Suprapubic skin (tissue), 4 donors: ENCODE measurements at places on chromosomes 6 and 20. TPM values are rescaled to one million over a fixed set of nuclear protein-coding genes. Genes with fewer than 3 reads are reported as not detected.

DNA sequence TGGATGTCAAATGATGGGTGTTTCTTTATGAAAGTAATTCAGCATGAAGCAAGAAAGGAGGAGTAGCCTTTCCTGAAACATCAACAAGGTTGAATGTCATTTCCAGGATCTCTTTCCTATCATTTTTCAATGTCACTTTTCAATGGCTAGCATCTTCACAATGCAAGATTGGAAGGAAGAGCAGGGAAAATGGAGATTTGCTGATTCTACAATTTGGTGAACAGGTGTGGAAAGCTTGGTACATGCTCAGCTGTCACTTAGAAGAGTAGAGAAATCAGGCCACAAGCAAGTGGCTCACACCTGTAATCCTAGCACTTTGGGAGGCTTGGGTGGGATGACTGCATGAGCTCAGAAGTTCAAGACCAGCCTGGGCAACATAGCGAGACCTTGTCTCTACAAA is 112.7 kb upstream of the FERMT1 start:
- DNase-seq, result no peak
- H3K27ac ChIP-seq, result no peak overlapping the region
- H3K4me3 ChIP-seq, result no peak overlapping the region
- no peaks in the 10 kb centered on the region for H3K27me3 ChIP-seq
- no peaks in the 10 kb centered on the region for H3K36me3 ChIP-seq
- H3K4me1 ChIP-seq, result no peaks in the 10 kb centered on the region

DNA sequence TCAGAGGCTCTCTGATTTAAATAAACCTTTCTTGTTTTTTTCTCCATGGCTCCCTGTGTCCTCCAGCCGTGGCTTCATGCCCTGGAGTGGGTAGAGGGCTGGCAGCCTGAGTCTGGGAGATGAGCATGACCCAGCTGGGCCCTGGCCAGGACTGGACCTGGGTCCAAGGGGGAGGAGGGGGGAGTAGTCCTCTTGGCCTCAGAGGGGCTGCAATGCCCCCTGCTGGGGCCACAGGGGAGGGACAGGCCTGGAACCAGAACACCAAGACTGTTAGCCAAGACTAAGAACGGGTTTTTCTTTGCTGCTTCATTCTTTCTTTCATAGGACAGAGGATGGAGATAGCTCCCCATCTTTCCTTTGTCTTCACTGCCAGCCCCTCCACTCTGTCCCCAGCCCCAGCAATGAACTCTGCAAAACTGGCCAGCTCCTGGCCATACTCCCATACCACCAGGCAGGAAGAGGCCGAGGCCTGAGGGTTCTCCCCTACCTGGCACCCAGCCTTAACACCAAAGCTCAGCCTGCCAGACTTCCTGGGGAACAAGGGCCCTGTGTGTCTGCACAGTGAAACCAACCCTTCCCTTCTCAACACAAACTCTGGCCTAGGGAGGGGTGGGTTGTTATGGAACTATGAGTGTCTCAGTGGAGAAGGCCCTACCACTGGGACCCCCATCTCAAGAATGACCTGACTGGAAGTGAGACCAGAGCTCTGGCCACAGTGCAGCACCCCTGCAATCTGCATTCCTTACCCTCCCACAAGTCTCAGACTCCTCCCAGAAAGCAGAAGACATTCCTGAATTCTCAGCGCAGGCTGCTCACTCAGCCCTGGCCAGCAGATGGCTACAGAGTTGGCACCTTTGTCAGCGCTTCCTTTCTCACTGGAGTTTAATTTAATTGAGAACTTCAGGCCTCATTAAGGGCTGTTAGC is 11.0 kb downstream of the SLC29A1 start:
- H3K27ac ChIP-seq, result peak overlapping the region; percentile 61
- H3K27me3 ChIP-seq, result no peaks in the 10 kb centered on the region
- H3K4me3 ChIP-seq, result no peak overlapping the region
- peaks cover 54% of the 10 kb centered on the region for H3K4me1 ChIP-seq

The SAMD3 gene
- not detected for total RNA-seq

GRCh38 chr6:45433533-45434380 is 56.0 kb upstream of the SUPT3H start:
- no peaks in the 10 kb centered on the region for H3K36me3 ChIP-seq
- DNase-seq, result no peak
- no peaks in the 10 kb centered on the region for H3K27me3 ChIP-seq

GRCh38 chr20:15239542-15240206 is 902.3 kb upstream of the FLRT3 start:
- no peak overlapping the region for H3K4me3 ChIP-seq
- DNase-seq, result no peak
- no peaks in the 10 kb centered on the region for H3K27me3 ChIP-seq
- no peaks in the 10 kb centered on the region for H3K4me1 ChIP-seq
- no peak overlapping the region for H3K27ac ChIP-seq

GRCh38 chr6:85685713-85686112 is 43.0 kb upstream of the SYNCRIP start:
- no peak overlapping the region for H3K27ac ChIP-seq
- H3K36me3 ChIP-seq, result no peaks in the 10 kb centered on the region
- H3K4me3 ChIP-seq, result no peak overlapping the region
- H3K27me3 ChIP-seq, result no peaks in the 10 kb centered on the region

GRCh38 chr6:38404900-38405556 is 234.7 kb downstream of the BTBD9 start:
- no peaks in the 10 kb centered on the region for H3K36me3 ChIP-seq
- H3K4me3 ChIP-seq, result no peak overlapping the region
- no peak for DNase-seq
- no peaks in the 10 kb centered on the region for H3K27me3 ChIP-seq
- H3K4me1 ChIP-seq, result peaks cover 40% of the 10 kb centered on the region
- no peak overlapping the region for H3K27ac ChIP-seq

The ERVFRD-1 gene
- total RNA-seq, result not detected

The CPXM1 gene
- total RNA-seq, result 2.0 TPM

GRCh38 chr6:89346433-89346832 is 6.1 kb downstream of the UBE2J1 start:
- no peak for DNase-seq
- H3K4me1 ChIP-seq, result peaks cover 20% of the 10 kb centered on the region
- H3K36me3 ChIP-seq, result peaks cover 8% of the 10 kb centered on the region
- no peaks in the 10 kb centered on the region for H3K27me3 ChIP-seq
- H3K27ac ChIP-seq, result no peak overlapping the region

DNA sequence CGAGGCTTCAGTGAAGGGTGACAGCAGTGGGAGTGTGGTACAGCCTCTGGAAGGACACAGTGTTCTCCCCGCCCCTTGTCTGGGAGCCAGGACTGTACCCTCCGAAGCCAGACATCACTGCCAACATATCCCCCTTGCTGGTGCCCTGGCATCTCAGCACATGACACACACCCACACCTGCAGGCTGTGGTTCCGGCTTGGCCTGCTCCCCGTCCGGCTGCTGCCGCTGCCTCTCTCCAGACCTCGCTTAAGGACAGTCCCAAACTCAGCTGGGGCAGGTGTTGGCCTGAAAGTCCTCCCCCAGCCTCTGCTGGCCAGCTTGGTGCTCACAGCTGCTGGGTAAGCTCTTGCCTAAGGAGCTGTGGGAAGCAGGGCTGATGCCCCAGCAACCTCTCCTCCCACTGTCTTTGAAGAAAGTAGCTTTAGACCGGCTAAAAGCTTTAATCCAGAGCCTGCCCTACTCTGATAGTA is 7.0 kb downstream of the EMILIN3 start:
- peaks cover 46% of the 10 kb centered on the region for H3K36me3 ChIP-seq
- H3K4me1 ChIP-seq, result no peaks in the 10 kb centered on the region
- H3K4me3 ChIP-seq, result no peak overlapping the region
- H3K27ac ChIP-seq, result peak overlapping the region; percentile 2
